Stimulated activated naive CD4-positive, alpha-beta T cell (primary cell): ENCODE measurements at places on chromosomes 3 and 15.

GRCh38 chr3:29284497-29284896, 3.6 kb downstream of the RBMS3 start:
- no peak for DNase-seq

GRCh38 chr15:31235311-31236183, 91.1 kb upstream of the KLF13 start:
- no peak for DNase-seq

DNA sequence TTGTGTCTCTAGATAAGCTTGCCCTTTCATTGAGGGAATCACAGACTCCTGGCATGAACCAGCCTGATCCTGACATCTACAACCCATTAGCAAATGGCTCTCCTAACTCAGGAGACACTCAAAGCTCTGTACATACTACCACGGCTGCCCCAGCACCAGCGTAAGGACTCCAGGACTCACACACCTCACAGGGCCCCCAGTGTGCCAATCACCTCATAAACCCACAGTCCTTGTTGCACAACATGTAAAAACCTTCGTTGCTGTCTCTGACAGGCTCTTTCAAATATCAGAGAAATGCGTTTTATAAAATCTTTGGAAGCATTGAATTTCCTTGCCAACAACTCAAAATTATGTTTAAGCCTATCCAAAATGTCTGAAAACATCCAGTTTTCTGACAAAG, 7.3 kb downstream of the FYCO1 start:
- no peak for DNase-seq

DNA sequence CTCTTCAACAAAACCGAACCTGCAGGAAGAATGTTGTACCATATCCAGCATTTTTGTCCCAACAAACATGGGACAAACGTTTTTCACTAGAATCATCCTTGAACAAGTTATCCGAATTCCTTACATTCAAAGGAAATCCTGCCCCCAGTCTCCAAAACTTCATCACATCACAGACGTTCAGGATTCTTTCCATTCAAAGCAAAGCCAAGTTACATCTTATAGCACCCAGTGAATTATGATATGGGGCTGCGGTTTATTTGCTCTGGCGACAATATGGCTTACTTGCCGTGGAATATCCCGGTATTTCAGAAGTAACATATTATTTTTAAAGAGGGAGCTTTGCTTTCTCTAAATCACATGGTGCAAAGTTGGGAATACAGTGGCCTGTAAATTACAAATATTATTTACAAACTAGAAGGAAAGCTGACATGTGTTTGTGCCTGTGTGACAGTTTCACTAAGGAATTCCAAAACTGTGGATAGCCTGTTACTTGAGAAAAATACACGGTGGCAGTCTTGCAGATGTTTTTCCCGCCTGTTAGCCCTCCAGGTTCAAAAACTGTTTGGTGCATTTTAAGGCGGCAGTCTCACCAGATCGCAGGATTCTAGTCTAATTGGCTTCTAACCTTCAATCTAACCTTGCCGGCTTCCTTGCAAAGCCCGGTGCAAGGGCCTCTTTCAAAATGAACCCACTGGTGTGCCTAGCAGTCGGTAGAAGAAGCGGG, 736 bp upstream of the MBNL1 start:
- no peak for DNase-seq

DNA sequence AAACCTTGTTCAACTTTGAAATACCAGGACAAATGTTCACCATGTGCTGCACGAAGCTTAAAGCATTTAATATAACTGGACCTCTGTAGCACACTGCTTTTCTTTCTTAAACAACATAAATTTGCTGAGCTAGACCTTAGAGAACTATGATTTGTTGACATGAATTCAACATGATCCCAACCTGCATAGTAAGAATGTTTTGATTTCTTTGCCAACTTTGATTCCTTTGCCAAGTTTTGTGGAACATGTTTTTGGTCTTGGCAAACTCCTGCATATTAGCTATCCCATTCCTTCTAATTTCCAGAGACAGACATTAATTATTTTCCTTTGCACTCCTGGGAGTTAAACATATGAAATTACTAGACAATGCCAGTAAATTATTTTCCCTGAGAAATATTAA, 197.2 kb upstream of the RBMS3 start:
- no peak for DNase-seq

DNA sequence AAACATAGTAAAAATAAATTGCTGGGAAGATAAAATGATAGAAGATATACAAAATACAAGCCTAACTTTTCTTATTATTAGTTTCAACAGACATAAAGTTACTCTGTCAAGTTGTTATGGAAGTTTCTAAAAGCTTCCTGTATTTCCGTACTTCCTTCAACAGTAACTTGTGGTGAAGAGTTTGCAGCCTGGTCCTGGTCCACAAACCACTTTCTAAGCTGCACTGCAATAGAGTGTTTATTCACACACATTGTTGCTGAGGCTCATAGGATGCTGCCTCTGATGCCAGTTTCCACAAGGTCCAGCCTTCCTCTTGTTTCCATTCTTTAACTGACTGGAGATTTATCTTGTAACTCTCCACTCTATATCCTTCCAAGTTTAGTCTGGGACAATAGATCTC, 39.4 kb upstream of the KY start:
- DNase-seq, result no peak

DNA sequence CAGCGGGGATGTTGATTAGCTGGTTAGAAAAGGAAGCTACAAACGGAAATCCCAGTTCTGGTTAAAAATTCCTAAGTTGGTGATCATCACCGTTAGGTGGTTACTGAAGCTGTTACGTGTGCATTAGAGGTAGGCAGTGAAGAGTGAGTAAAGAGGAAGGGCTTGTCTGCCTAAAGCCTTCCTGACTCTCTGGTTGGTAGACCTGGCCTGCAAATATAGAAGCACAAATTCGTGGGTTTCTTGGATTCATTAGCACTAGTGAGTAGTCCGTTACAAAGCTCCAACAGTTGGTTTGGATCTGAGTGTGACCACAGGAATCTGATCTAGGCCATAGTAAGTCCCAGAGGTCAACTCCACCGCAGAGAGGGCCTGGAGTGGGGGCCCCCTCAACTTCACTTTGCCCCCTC, 174.0 kb upstream of the TP63 start:
- DNase-seq, result no peak

- no peak for DNase-seq
These were observed 14.9 kb downstream of the MAGI1 start for GRCh38 chr3:66023738-66024385.

DNA sequence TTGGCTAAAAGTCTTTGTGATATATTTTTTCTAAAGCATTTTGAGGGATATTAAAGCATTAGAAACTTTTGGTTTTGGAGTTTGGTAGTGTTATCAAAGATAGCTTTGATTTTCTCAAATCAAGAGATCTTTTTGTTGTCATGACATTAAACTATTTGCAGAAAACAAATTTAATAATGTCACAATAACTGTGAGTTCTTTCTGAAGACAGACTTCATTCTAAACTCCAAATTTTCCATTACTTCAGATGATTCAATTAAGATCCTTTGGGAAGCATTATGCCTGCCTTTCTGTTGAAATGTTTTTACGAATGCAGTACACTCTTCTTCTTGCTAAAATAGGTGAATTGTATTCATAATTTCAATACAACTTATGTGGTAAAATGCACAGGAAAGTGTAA, 145.4 kb downstream of the ALCAM start:
- DNase-seq, result no peak

DNA sequence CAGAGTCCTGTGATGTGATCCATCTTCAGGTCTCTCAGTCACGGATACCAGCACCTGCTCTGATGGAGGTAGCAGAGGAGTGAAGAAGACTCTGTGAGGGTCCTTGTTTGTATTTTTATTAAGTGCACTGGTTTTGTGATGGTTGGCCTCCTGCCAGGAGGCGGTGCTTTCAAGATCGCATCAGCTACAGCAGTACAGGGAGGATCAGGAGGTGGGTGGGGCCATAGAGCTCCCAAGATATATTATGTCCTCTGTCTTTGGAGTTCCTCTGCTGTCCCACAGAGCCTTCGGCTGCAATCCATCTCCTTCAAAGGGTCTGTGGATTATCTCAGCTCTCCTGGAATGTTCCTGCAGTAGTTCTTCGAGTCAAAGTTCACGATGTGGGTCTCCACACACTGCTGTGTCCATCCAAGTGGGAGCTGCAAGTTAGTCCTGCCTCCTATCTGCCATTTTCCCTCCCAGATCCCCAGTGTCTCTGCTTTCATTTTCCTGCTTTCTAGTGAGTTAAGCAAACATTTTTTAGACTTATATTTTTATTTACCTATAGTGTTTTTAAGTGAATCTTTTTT, 54.7 kb downstream of the TM2D3 start:
- DNase-seq, result no peak

DNA sequence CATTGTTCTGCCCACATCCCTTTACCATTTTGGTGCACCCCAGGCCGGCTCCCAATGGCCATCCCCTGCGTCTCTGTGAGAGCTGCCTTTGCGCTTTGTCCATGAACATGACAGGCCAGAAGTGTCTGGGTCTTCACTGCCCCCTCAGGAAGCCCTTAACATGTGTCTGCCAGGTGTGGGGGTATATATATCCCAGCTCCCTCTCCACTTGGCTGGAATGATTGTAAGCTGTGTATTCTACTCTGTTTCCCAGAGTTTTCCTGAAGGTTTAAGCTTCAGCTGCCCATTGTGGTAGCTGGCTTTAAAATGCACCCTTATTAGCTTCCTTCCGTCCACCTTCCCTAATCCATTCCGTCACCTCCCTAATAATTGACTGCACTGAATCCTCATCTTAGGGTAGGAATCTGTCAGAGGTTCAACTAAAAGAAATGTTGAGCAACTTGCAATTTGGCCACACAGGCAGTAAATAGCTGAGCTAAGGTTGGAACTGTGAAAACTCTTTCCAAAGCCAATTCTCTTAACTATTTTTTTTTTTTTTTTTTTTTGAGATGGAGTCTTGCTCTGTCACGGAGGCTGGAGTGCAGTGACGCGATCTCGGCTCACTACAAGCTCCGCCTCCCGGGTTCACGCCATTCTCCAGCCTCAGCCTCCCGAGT, 30.4 kb upstream of the UBE2E1 start:
- no peak for DNase-seq

- no peak for DNase-seq
These were observed 129.3 kb downstream of the IQCH start for GRCh38 chr15:67383899-67384298.

DNA sequence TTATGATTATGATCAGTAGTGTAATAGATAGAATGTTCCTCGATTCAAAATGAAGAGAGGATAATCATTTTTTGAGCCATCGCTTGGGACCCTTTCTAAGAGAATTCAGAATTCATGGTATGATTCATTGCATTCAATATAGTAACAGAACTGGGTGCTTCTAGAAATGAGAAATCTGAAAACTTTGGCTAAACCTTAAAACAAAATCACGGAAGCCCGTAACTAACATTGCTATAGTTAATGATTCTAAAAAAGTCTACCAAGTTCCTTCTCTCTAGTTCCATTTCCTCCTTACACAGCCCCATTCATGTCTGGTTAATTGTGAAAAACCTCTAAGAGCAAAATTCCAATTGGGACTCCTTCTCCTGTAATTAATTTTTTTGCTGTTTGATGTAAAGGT, 217.1 kb downstream of the GBE1 start:
- no peak for DNase-seq

DNA sequence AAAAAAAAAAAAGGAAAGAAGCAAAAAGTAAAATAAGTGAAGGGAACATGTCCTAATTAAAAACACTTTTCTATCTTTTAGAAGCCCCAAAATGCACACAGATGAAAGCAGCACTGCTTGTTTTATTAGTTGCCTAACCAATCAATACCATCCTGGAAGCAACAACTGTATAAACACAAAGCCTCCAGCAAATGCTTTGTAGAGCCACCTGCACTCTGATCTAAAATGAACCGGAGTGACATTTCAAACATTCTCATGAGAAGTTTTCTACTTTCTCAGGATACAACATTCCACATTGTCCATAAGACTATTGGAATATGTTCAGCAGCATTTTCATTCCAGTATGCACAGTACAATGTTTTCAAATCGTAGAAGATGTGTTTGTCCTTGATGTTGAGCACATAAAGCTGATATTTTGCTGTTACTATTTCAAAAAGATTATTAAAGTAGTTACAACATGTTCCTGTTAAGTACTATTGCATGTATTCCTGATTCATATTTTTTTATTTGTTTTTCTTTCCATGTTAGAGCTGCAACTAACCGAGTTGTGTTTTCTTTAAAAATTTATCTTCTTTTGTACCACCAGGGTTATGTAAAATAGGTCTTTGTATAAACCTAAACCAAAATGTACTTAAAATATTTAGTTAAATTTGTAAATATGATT, 50.3 kb upstream of the PLSCR5 start:
- DNase-seq, result no peak

- DNase-seq, result no peak
These were observed 122.2 kb upstream of the ANKRD28 start for GRCh38 chr3:15919971-15920370.
